ENCODE measurements at places on chromosomes 2 and 18.
A peak's percentile ranks its signal among the peaks of the same experiment; 100 is the strongest.

DNA sequence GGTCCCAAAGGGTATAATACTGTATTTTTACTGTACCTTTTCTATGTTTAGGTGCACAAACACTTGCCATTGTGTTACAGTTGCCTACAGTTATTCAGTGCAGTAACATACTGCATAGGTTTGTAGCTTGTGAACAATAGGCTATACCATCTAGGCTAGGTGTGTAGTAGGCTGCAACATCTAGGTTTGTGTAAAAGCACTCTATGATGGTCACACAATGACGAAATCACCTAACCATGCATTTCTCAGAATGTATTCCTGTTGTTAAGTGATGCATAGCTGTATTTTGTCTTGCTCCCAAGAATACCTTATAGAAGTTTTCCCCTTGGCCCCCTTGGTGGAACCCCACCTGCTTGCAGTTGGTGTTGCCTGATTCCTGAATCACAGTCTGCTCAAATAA lies 29.3 kb upstream of the AGFG1 start:
- no peak for DNase-seq

GRCh38 chr18:78612801-78613200 lies 366.8 kb upstream of the SALL3 start:
- DNase-seq = no peak

- no peak for DNase-seq
Observed at GRCh38 chr2:220510668-220511067, 883.2 kb downstream of the SLC4A3 start.

DNA sequence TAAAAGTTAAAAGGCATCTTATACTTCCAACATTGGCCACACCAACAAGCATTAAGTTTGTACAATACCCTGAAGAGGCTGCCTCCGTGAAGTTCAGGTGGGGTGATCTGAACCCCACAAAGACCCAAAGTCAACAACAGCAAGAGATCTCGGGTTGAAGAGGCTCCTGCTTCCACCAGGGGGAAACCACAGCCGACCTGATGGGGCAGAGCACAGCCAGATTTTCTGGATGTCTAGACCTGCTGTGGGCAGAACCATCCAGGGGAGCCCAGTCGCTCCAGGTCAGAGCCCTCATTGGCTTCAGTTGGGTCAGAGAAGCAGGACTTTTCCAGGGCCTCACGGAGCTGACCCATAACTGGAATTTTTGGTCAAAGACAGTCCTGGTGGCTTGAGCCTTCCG lies 66.5 kb upstream of the ACKR3 start:
- DNase-seq = no peak

DNA sequence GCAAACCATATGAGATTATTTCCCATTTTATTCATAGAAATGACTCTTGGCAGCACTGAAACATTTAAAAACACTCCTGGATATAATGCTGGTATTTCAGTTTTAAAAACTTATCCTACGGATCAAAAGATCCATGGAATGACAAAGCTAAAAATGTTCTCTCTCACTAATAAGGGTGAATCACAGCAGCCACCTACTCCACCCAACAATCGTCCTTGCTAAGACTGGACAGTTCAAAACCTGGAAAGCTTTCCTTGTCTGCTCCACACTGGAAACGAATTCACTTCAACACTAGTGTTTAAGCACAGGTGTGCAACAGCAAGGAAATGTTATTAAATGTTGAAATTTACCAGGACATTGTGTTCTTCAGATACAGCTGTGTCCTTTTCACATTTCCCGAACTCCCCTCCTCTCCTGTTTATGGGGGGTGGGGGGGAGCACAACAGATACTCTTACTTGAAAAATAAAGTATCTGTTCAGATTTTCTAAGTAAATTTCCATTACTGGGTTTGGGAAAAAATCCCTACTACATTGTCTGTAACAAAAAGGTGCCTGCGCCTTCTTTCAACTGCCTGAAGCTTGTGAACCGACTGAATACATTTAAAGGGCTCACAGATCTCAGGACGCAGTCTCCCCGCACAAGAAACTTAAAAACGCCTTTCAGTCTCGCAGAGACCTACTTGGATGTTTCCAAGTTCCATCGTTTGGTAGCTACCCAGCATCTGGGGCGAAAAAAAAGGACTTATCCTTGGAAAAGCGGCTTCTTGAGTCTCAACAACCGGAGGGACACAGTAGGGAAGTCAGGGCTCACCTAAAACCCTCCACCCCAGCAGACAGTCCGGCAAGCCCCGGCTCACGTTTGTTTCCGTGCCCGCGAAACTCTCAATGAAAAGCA lies 1.3 kb downstream of the YWHAQ start:
- DNase-seq = peak; percentile 41

GRCh38 chr2:216885117-216885553 lies 25.3 kb upstream of the TNP1 start:
- DNase-seq = no peak

DNA sequence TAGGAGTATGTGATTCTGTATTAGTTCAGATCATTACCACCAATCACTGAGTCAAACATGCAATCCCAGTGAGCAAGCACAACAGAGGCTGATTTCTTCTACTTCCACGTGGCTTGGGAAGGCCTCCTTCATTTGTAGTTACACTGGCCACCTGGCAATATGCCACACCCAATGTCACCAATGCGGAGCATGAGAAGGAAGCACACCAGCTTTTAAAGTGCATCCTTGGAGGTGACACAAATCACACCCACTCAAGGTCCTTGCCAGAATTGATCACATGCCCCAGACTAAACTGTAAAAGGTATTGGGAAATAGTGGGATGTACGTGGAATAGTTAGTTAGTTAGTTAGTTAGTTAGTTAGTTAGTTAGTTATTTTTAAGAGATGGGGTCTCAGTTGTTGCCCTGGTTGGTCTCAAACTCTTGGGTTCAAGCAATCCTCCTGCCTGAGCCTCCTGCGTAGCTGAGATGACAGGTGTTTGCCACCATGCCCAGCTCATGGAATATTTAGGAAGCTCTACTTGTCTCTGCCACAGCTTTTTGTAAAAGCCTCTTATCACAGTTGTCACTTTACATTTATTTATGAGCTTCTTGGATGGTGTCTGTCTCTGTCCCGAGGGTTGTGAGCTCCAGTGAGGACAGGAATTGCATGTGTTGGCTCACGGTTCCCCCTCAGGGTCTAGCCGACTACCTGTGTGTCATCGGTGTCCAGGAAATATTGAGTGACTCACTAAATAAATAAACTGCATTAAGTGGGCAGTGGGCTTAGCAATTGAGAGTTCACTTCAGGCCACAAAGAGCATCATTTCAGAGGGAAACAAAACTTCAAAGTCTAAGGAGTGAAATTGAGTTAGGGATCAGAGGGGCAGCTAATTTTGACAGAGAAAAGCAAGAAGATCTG lies 28.1 kb upstream of the CAB39 start:
- no peak for DNase-seq

DNA sequence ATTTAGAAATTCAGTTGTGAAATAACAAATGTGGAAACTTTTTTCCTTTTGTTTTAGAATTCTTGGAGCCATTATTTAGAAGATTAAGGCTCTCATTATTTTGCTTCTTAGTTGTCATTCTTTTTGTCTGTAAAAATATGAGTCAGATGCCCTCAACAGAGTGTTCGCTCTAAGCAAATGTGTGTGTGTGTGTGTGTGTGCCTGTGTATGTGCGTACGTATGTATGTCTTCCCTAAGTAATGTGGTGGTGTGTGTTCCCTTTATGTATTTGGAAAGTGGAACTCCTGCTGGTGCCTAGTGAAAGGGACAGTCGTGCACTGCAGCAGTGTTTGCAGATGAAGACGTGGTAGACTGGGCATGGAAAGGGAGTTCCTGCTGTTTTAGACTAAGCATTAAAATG lies 27.5 kb downstream of the ZNF407 start:
- DNase-seq = no peak

GRCh38 chr2:60674524-60675165 lies 81.4 kb upstream of the PAPOLG start:
- DNase-seq = peak; percentile 87

GRCh38 chr18:53375621-53376020 lies 848.8 kb downstream of the MBD2 start:
- no peak for DNase-seq

GRCh38 chr2:179274749-179275148 lies 10.1 kb upstream of the SESTD1 start:
- no peak for DNase-seq

- DNase-seq = no peak
Observed at GRCh38 chr2:128792476-128793054, 473.9 kb upstream of the HS6ST1 start.

GRCh38 chr2:142037066-142037465 lies 93.8 kb downstream of the LRP1B start:
- DNase-seq = no peak

DNA sequence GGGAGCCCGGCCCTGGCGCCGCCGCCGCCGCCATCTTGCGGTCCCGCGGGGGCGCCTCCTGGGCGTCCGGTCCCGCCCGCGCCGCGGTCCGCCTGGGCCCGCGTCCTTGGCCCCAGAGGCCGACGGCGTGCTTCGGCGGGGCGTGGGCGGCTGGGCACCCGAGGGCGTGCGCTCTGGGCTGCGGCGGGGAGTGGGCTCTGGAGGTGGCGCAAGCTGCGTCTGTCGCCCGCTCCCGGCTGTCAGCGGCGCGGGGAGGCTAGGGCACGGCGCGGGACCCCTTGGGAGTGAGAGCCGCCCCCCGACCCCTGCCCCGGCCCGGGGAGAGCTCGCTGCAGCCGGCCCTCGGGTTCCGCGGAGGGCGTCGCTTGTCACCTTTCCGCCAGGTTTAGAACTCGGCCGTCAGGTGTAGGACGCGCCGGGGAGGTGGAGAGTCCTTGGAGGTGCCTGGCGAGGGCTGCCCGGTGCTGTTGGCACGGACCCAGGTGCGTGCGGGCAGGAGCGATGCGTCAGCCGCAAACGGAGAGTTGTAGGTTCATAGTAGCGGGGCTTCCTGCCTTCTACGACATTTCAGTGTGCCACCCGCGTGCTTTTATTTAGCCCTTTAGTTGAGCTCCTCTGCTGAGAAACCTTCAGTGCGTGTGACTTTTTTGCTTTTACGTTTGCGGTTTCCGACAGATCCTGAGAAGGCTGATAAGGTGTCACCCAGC lies 921 bp downstream of the VAPA start:
- DNase-seq = peak; percentile 75

DNA sequence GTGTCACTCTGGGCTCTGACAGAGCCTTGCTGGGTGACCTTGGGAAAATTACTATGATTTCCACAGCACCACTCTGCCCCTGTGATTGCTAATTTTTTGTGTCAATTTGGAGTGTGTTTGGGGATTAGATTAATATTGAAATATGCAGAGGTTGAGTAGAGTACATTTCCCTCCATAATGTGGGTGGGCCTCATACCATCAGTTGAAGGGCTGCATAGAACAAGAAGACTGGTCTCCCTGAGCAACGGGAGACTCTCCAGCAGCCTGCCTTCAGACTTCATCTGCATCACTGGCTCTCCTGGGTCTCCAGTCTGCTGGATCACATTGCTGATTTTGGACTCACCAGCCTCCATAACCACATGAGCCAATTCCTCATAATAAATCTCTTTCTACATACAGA lies 313.7 kb downstream of the TNS1 start:
- DNase-seq = no peak

GRCh38 chr18:8834881-8835280 lies 129.5 kb downstream of the MTCL1 start:
- DNase-seq = no peak

DNA sequence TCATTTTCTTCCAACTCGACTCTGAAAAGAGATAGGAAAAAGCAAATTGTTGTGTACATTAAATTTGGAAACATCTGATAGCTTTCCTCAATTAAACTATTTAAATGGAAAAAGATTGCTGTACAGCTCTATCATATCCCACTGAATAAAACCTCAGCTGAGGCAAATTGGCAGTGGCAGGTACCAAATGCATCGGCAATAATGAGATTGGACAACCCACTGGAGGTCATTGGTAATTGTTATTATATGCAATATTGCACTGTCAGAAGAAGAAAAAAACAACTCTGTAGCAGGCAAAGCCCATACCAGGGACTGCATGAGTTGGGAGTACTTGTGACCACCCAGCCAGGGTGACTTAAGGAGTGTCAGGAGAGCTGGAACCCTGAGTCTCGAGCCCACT lies 291.6 kb upstream of the SKOR2 start:
- DNase-seq = no peak

DNA sequence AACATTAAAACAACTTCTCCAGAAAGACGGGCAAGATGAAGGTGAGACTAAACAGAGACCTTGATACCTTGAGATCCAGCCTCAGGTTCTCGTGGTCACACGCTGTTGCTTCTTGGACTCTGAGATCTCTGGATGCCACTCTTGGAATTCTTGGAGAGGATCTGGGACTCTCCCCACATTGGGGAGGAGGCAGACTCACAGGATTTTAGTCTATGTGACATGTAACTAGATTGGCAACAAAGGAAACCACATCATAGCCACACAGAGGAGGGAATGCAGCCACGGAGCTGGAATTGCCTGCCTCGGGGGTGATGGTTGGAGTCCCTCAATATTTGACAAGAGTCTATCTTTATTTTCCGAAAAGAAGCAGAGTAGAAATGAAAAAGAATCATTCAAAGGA lies 78.8 kb upstream of the IGFBP5 start:
- DNase-seq = no peak

- DNase-seq = no peak
Observed at GRCh38 chr2:222751821-222752719, 80.6 kb downstream of the MOGAT1 start.

DNA sequence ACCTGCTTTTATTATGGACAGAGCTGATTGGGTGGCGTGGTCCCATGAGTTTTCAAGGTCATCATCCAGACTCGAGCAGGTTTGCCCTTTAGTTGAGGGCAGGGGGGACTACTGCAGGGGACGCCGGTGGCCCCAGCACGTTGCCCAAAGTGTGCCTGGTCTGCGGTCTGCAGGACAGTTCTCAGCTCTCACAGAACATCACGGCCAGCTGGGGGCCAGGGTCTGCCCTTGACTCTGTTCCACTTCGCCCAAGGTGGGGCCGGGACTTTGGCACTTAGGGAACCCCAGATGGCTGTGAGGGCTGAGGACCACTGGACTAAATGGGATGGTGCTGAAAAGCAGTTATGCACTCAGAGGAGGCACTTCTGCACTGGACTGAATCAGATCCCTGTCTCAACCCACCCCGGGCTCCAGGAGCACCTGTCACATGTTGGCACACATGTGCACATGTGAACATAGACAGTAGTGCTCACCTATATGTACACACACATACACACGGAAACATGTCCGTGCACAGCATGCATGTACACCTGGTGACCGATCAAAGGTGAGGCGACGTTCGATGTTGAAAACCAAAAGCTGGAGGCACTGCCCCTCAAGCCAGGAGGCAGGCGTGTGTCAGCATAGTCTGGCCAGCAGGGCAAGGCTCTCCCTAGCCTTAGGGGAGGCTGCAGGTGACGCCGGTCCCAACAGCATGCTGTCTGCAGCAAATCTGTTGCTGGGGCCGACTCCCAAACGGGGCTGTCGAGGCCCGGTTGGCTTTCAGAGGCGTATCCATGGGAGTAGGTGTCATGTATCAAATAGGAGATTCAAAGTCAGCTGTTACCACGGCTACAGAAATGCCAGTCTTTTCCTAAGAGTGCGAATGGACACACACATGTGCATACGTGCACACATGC lies 10.2 kb downstream of the ANO7 start:
- DNase-seq = no peak

- DNase-seq = no peak
Observed at GRCh38 chr2:202267495-202267894, 1.9 kb downstream of the NOP58 start.

GRCh38 chr18:56973487-56973886 lies 173.4 kb upstream of the BOD1L2 start:
- DNase-seq = no peak

GRCh38 chr2:223621901-223622300 lies 19.7 kb upstream of the SCG2 start:
- DNase-seq = no peak

Data from AG08396 (cell line).